Neural crest cell (in vitro differentiated cells): ENCODE measurements at places on chromosomes 1 and 21.

DNA sequence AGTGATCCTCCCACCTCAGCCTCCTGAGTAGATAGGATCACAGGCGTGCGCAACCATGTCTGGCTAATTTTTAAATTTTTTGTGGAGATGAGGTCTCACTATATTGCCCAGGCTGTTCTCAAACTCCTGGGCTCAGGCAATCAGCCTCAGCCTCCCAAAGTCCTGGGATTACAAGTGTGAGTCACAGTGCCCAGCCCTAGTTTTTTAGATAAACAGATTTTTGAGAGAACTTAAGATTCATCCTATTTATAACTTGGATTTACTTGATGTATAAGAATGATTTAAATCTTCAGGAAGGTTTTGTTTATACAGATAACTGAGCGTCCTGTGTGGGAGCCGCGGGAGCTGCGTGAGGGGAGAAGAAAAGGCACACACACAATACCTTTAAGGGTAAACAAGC is 26.2 kb downstream of the HEYL start:
- no peak for DNase-seq

DNA sequence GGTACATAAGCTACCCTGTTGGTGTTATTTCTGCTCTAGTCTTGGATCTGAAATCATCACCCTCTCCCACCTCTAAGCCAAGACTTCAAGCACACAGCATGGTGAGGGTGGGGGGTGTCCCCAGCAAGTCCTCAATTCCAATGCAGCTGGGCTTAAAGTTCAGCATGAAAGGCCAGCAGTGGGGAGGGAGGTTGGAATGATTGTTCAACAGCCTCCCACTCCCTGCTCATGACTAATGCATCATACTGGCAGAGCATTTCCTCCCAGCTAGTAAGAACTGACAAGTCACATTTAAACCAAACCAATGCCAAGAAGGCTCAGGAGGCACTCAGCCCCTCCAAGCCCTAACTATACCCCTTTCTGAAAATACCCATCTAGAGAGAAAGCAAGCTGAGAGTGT is 50.1 kb downstream of the TIAM1 start:
- DNase-seq = no peak

GRCh38 chr1:109498161-109498801 is 4.4 kb downstream of the CYB561D1 start:
- DNase-seq = peak; percentile 71

GRCh38 chr1:53956308-53957168 is 10.4 kb downstream of the LRRC42 start:
- no peak for DNase-seq

- no peak for DNase-seq
Measured at GRCh38 chr1:24450316-24450715, 34.7 kb downstream of the NIPAL3 start.

GRCh38 chr1:113545626-113546025 is 155.3 kb downstream of the MAGI3 start:
- no peak for DNase-seq

GRCh38 chr1:16293538-16293937 is 56.6 kb upstream of the CPLANE2 start:
- DNase-seq = no peak

GRCh38 chr1:44151332-44151731 is 9.9 kb upstream of the KLF18 start:
- DNase-seq = no peak

- DNase-seq = no peak
Measured at GRCh38 chr1:32592943-32593342, 53.7 kb downstream of the ZBTB8A start.

- DNase-seq = no peak
Measured at GRCh38 chr1:201504799-201505502, 2.0 kb downstream of the CSRP1 start.

DNA sequence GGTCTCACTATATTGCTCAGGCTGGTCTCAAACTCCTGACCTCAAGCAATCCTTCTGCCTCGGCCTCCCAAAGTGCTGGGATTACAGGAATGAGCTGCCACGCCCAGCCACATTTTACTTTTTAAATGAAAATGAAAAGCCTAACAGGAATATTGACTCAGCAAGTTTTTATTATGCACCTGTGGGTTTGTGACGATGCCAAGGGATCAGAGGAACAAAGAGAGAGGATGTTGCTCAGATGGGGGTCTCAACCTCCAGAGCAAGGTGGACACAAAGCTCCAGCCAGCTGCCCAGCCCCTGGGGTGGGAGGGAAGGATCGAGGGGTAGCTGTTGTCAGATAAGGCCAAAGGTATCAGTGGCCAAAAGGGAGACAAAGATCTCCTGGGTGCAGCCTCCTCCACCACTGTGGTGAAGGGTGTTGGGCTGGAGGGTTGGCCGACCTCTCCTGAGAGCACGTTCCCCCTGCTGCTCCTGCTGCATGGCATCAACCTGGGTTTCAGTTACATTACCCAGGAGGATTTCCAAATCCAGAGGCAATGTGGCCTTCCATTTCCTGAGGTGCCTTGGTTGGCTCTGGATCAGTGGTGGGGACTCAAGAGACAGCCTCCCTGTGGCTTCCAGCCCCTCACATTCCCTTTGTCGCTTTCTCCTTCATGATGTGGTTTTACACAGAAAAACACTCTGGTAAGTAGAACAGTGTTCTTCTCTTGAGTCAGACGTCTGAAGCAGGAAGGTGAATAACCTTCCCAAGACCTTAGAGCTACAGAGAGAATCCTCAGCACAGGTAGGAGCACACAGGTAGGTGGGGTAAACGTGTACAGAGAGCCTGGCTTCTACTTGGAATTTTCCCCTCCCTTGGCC is 34.2 kb downstream of the ZNF496 start:
- DNase-seq = no peak

DNA sequence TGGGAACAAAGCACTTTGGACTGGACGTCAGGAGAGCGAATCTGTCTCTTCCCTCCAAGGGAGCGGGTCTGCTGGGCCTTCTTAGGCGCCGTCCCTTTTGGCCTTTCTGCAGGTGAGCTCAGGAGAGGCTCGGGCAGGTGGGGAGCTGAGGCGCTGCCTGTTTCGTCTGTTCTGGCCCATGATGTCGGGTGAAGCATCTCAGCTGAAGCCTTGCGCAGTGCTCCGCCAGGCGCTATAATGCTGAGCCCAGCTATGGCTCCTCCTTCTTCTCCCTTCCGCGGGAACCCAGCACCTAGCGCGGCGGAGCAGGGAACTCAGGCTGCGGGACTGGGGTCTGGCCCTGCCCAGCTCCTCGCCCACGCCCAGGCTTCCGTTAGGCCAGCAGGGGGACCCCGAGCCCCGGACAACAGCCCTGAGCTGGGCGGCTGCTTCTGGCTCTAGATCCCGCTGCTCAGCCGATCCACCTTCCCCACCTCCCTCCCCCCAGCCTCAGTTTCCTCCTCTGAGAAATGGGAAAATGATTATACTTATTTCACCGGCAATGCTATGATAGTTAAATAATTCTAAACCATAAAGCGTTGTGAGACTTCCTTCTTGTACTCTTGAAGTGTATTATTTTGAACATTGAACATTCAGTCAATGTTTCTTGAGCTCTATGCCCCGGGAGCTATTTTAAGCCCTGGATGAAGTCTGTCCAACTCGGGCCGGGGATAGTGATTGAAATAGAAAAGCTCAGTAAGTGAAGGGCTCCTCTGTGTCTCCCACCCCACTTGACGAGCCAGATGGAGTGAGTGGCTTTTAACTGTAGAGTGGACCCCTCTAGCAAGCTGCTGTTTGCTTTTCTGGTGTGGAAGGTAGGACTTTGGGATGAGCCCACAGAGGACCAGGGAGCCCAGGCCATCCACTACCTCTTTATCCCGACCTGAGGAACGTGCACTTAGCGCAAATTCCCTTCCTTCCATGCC is 9.6 kb upstream of the ADORA1 start:
- DNase-seq = peak; percentile 84

- no peak for DNase-seq
Measured at GRCh38 chr1:240705579-240705978, 93.6 kb upstream of the GREM2 start.

DNA sequence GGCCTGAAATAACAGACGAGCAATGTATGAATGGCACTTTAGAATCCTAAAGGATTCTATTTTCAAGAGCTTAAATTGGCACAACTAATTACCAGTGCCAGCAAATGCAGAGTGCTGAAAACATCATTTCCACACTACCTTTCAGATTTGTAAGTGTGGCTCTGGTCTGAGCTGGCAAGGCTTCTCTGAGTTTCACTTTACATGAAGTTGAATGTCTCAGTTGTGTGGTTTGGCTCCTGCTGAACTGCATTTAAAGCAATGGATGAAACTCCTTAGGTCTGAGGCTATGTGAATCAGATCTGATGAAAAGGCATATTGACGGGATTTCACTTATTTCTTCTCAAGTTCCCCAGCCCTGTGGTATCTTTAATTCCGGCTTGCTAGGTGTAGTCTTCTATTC is 114.8 kb upstream of the PTGFR start:
- DNase-seq = no peak

GRCh38 chr1:221605569-221605968 is 136.3 kb downstream of the DUSP10 start:
- no peak for DNase-seq

GRCh38 chr1:110756506-110756905 is 81.8 kb upstream of the KCNA3 start:
- no peak for DNase-seq

GRCh38 chr21:23613014-23613413 is 1994.3 kb downstream of the MRPL39 start:
- no peak for DNase-seq

DNA sequence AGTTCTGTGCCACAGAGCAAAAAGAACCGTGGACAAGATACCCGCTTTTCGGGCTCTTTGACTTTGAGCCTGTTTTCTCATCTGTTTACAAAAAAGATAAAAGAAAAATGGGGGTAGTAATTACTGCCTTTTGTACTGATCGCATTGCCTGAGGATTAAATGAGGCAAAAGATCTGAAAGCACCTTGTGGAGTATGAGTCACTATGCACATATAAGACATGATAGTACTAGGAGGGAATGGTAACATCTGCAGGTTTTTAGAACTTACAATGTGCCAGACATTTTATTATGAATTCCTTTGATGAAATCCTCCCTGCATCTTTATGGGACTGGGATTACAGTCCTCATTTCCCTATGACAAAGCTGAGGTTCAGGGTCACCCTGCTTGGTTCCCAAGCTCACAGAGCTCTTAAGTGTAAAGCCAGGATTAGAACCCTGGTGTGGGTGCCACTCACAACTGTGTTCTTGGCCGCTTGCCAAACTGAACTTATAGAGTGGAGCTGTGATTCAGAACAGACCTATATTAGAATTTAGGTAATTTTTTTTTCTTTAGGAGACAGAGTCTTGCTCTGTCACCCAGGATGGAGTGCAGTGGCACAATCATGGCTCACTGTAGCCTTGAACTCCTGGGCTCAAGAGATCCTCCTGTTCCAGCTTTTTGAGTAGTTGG is 1.8 kb downstream of the DISC1 start:
- DNase-seq = no peak

DNA sequence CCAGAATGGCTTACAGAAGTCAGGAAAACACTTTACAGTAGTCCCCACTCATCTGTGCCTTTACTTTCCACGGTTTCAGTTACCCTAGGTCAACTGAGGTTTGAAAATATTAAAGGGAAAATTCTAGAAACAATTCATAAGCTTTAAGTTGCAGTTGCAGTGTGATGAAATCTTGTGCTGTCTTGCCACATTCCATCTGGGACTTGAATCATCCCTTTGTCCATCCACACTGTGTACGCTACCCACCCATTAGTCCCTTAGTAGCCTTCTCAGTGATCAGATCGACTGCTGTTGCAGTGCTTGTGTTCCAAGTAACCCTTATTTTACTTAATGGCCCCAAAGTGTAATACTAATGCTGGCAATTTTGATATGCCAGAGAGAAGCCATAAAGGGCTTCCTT is 30.5 kb downstream of the ZCCHC17 start:
- no peak for DNase-seq

- no peak for DNase-seq
Measured at GRCh38 chr21:32817208-32817607, 45.7 kb upstream of the PAXBP1 start.

DNA sequence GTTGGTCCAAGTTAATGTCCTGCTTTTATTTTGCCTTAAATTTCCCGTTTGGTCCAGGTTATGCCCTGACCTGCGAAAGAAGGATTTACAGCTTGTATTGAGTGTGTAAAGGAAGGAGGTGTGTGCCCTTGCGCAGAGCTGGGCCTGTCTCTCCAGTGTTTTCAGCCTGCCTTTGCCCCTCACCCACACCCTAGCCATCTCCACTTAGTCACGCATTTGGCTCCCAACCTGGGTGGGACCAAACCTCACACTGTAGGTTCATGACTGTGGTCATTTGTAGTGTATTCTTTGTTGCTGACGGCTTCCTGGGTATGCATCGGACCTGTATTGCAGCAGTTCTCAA is 572 bp upstream of the SRSF10 start:
- peak; percentile 22 for DNase-seq

DNA sequence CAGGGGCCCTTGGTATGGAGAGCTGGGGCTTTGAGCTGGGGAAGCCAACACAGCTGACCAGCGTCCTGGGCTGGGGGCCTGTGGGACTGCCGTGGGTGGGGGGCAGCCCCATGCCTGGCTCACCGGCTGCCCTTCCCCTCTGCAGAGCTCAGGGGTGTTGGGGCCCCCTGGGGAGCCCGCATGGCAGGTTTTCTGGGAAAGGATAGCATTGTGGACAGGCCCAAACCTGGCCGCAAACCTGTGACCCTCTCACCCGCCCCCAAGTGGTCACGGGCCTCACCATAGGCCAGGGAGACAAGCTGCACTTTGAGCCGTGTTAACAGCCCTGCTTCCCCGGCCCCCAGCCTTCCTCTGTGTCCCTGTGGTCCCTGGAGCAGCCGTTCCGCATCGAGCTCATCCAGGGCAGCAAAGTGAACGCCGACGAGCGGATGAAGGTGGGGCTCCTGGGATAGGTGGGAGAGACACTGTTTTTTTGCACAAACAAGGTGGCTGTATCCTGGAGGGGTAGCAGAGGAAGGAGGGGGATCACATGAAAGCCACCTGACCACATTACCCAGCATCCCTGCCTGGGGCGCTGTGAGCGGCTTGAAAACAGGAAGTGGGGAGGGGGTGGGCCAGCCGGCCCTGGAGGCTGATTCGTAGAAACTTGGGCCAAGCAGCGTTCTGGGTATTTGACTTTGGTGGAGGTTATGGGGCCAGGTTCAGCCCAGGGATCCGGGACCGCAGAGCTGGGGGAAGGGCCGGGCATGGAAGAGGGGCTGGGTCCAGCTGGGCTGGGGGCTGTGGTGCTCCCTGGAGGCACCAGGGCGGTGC is 65.9 kb downstream of the PIK3CD start:
- no peak for DNase-seq
